ENCODE measurements at places on chromosomes 5 and 9.

DNA sequence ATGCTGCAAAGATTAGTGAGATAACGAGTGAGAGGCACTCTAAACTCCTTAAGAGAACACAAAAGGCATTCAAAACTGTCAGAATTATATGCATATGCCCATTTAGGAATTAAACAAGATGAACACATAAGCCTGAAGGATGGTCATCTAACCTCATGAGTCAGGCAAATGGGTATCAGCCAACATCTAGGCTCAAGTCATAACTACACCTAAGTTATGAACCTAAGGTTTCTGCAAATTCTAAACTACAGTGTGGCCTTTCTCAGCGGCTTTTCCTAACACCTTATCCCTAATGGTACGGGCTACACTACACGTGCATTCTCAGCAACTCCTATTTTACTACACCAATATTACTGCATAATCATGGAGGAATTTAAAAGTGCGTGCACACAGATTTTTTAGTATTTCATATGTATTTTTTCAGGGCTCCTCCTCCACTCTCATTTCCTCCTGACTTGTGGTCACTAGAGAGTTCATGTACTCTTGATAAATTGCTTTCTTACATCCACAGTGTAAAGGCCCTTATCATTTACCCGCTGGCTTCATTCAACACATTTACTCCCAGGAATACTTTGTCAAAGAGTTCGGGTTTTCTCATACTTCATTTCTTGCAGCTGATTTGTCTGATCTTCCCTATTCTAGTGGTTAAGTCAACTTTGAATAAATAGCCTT lies 316.5 kb downstream of the BNC2 start:
- DNase-seq, result no peak

GRCh38 chr5:147813696-147814095 lies 17.8 kb downstream of the SPINK1 start:
- no peak for DNase-seq

DNA sequence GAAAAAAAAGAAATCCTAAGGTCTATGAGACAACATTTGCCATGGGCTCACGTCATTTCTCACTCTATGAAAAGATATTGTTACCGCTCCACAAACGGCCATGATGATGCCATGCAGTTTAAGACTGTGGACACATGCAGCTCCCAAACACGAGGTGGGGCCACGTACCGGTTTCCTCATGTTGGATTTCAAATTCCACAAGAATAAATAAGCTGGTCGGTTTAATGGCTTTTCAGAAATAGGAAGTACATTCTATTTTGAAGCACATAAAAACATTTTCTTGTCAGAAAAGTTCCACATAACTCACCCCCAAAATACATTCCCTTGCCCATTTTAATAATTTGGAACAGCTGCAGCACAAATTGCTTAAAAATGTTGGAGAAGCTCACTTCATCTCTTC lies 130.6 kb downstream of the MYO10 start:
- peak; percentile 48 for DNase-seq

DNA sequence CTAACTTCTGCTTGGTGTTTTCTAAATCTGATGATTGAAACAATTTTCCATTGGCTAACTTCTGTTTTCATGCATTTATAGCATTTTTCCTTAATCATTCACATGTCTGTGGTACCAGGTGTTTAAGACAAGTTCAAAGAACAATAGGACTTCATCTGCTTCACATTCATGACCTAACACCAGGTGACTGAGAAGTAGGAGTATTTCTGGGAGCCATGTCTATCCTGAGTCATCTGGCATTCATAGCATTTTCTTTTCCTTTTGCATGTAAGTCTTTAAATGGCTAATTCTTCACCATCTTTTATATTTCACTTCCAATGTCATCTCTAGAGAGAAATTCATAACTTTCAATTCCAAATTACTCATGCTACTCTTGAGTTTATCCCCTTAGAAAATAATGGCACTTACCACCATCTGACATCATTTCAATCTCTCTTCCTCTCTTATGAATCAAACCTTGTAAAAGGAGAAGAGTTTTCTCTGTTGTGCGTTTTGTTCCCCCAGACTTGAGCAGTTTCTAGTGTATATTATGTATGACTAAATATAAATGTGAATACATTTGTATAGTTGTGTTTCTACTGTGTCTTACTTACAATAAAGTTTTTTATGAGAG lies 1196.1 kb upstream of the CDH9 start:
- no peak for DNase-seq

GRCh38 chr9:18588002-18588401 lies 114.0 kb downstream of the ADAMTSL1 start:
- DNase-seq, result no peak

DNA sequence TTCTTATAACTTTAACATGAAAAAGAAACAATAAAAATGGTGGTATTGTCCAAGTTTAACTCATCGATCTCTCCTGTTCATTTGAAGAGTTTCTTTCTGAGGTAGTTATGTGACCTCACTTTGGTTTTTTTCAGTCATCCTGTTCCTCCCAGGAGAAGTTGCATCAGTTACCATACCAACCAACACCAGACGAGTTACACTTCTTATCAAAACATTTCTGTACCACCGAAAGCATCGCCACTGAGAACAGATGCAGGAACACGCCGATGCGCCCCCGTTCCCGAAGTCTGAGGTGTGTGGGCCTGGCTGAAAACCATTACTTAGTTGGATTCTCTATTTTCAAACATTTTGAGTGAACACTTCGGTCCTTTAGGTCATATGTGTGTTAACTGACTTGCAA lies 96.3 kb downstream of the CD180 start:
- no peak for DNase-seq

DNA sequence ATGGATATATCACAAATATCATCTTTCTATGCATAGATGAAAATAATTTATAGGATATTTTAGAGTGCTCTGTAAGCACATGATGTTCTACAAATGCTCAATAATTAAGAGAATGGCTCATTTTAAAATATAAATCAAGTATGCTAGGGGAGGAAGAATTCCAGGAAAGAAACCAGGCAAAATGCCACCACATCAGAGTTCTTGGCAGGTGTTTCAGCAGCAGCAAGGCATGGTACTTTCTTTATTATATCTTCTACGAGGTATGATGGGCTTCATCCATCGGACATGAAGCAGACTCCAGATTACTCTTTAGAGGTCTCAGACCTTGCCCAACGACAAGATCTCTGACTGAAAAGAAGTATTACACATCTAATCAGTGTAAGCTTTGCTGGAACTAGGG lies 316.3 kb upstream of the ARRDC3 start:
- DNase-seq, result no peak

DNA sequence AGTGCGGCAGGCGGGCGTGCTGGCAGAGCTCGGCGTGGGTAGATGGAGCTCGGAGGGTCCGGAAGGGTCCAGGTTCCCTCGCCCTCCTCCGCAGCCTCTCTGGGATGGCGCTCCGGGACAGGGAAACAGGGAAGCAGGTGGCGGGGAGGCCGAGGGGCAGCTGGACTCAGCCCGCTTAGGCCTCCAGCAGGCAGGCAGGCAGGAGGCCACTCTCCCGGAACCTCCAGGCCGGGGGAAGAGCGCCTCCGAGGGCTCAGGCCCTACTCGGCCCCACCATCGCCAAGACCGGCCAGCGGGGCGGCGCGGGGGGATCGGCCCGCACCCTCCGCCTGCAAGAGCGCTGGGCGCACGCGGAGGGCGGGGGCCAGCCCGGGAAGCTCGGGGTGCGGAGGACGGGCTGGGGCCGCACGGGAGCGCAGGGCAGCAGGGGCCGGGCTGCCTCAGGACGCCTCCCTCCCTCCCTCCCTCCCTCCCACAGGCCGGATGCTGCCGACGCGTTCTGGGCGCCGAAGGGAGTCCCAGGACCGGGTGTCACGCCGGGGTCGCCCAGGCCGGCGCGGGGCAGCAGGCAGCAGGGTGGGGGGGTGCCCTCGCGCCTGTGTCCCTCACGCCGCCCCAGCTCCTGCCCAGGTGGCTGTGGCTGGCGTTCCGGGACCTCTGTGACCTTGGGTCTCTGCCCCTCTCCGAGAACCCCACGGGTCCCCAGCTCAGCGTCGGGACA lies 977 bp downstream of the MGAT4B start:
- DNase-seq, result peak; percentile 44

Data from tongue (tissue), 3 donors.